ENCODE measurements at places on chromosomes 6 and 20.

DNA sequence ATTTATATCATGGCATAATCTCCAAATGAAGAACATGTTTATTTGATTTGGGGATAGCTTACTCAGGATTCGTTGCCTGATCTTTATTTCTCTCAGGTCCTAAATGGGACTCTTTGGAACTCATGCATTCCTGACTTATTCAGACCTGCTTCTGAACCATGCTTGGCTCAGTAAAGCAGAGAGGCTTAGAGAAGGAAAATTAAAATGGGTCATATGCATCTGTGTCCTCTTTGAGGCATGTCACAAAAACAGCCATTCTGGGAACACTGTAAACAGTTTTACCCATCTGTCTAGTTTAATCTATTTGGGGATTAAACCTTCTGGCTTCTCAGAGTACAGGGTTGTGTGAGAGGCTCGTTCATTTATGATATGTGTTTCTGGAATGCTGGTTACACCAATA lies 1017.3 kb downstream of the KIF16B start:
- DNase-seq, result peak; percentile 39

DNA sequence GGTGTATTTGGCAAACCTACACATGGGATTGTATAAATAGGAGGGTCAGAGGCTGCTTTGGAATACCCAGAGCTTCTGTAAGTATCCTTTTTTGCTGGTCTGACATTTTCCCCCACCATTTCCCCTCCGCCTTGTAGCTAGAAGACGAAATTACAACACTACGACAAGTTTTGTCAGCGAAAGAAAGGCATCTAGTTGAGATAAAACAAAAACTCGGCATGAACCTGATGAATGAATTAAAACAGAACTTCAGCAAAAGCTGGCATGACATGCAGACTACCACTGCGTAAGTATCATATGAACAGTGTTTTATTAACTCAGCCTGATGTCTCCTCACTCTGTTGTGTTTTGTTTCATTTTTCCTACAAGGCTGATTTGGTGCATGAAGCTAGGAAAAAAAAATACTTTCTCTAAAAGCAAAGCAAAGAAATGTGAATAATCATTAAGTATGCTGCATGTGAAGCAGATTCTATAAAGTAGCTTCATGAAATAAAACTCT lies 72.7 kb downstream of the HDDC2 start:
- no peak for DNase-seq

DNA sequence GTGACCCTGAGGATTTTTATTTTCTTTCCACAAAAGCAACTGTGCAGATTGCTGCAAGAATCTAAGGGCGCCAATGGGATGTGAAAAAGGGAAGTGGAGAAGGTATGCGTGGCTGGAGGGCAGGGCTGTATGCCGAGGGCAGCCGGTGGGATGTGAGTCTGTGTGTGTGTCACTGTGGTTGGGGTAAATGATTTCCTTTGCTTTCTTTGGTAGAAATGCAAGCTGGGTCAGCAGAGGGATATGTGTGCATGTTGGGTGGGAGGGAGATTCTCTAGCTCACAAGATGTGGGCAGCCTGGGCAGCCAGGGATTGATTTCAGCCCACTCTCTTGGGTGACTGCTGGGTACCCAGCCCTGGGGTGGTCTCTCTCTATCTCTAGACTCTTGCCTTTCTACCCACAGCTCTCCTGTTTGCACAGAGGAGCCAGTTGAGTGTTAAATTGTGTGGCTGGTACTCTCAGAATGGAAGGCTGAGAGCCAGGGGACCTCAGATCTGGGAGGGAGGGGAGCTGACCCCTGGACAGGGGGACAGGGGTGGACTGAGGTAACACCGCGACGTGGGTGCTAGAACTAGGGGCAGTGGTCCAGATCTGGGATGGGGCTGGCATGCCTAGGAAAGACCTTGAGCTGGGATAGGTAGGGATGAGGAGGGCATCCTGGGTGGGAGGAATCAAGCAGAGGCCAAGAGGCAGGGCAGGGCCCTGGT lies 136.8 kb upstream of the RNF24 start:
- peak; percentile 59 for DNase-seq

DNA sequence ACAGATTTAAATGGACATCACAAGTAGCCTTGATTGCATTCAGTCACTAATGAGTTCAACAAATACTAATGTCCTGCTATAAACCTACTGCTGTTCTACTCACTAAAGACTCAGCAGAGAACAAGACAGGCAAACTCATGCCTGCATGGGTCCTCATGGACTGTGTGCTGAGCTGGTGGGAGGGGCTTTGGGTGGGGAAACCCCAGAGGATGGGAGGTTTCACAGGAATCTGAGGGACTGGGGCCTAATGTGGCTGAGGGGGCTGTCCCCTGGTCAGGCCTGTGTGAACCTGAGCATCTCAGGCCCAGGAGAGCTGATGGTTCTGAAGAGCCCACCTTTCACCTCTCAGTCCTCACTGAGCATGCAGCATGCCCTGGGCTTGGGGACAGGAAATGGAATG lies 1.4 kb downstream of the CST8 start:
- DNase-seq, result no peak

DNA sequence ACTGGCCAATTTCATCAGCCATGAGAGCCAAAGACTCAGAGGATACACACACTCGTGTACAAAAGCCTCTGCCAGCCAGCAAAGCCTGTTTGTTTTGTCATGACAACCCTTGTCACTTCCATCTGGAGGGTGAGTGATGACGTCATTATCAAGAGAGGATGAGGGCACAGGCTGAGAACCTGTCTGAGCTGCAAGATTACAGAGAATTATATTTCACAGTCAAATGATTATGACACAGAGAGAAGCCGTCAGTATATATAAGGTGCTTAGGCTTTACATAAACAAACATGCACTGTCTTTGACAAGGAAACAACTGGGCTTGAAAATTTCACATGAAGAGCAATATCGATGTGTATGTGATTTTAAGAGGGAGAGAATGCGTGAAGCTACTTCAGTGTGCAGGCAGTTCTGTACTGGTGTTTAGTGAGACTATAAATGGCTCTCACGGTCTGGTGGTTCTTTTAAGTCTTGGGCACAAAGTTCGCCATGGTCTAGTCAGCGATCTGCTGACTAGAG lies 36.5 kb upstream of the BCLAF1 start:
- peak; percentile 15 for DNase-seq

- no peak for DNase-seq
Observed at GRCh38 chr6:46380152-46380807, 111.0 kb downstream of the RCAN2 start.

DNA sequence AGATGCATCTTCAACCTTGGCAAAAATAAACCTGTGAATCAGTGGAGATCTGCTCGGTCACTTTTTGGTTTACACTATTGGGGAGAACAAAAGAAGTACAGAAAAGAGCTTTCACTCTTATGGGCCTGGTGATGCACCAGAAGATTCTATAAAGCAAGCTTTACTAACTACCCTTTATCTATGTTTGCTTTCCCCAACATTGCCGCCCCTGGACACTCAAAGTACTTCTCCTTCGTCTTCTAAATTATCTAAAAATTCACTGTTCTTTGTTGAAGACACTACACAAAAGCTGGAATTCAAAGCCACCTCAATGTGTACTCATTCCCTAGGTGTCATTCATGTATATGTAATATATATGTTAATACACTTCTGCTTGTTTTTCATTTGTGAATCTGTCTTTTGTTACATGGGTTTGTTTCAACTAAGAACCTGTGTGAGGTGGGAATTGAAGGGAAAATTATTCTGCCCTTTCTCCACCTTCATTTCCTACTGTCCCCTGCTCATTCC lies 97.9 kb upstream of the BTN3A2 start:
- DNase-seq, result no peak

DNA sequence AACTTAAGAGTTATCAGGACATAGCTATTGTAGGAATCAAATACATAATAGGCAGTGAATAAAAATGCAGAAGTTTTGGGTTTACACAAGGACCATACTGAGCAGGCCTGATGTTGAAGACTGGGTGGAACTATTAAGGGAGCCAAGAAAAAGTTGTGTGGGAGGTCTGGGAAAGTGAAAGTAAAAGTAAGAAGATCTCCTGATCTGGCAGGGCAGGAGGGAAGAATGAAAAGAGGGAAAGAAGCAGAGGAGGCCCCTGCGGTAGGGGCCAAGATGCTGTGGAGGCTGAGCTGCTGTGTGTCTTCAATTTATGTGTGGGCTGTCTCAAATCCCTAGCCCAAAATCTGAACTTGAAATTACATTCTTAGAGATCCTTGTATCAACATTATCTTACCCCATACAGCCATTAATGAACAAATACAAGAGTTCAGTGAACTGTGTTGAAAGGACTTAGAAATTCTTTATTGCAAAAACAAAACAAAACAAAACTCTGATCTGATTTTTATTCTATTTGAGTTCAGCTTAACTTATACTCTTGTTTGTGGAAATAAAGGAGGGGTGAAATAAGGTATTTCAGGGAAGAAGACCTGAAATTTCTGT lies 1183.8 kb downstream of the HACE1 start:
- DNase-seq, result peak; percentile 1

DNA sequence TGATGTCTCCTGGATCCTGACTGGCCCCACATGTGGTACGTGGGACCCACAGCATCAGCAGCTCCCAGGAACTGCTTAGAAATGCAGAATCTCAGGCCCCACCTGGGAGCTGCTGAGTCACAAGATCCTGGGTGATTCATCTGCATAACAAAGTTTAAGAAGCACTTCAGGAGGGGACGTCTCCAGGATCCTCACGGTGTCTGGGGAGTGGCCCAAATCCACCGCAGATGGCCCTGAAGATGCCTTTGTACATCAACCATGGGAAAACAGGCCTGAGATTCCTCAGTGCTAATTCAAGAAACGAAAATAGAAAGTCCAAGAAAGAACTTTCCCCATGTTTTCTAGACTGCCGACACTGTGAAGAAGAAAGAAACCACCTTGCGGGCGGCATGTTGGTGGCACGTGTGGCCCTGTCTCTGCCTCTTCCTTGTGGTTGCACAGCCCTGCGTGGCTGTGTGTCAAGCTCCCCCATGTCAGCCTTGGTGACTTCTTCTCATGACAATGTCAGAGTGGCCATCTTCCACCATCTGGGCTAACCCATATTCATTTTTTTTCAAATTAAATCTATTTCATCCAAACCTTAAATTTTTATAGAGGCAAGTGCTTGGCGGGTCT lies 26.1 kb downstream of the RRBP1 start:
- DNase-seq, result peak; percentile 58

DNA sequence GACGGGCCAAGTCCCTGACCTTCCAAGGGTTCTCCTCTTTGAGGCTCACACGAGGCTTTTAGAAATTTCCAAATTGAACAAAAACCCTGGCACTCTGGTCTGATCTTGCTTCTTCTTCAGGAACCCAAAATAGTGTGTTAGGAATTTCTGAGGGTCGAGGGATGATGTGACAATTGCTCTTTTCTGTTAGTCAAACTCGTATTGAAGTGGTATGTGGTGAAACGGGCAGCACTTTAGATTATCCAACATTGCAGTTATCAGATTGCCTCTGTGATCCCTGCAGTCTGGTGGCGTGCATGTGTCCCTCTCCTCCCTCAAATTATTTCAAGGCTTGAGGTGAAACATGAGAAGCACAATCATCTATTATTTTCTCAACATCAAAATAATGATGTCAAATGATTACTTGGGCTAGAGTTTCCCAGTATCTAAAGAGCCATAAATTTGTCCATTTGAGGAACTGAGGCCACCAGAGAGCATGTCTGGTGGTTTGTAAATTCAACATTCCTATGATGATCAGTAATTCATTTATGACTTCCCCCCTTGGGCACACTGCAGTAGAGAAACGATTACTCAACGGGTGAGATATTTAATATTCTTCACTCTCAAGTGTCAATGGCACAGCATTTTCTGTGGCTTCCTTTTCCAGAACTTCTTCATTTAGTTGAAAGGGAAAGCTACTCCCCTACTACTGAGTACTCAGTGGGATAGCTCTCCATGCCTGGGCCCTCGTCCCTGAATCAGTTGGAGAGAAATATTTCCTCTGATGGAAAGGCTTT lies 308.6 kb upstream of the MAP3K7 start:
- peak; percentile 1 for DNase-seq

- DNase-seq, result peak; percentile 48
Observed at GRCh38 chr6:135853227-135853626, 1.7 kb downstream of the PDE7B start.

- DNase-seq, result no peak
Observed at GRCh38 chr6:156839129-156839528, 62.0 kb downstream of the ARID1B start.
